Naive thymus-derived CD4-positive, alpha-beta T cell (primary cell): ENCODE measurements at places on chromosomes 3 and 15. TPM values are rescaled to one million over a fixed set of nuclear protein-coding genes. Genes with fewer than 3 reads are reported as not detected.
A peak's percentile ranks its signal among the peaks of the same experiment; 100 is the strongest.

DAPK2 gene
- not detected for total RNA-seq

ZNF609 gene
- 89.1 TPM for total RNA-seq

TICRR gene
- total RNA-seq: 14.5 and 15.5 TPM in 2 replicates

CEP97 gene
- 19.8 and 21.7 TPM in 2 replicates for total RNA-seq

CCR9 gene
- 0.61 TPM for total RNA-seq

CD200R1L gene
- total RNA-seq: not detected

MOBP gene
- not detected for total RNA-seq

NDUFB4 gene
- total RNA-seq: 76.2 TPM

FAM227B gene
- 16.5 TPM for total RNA-seq

OR5K2 gene
- not detected for total RNA-seq

GOLGA8J gene
- 0.38 TPM for total RNA-seq

PLSCR5 gene
- not detected for total RNA-seq

DNA sequence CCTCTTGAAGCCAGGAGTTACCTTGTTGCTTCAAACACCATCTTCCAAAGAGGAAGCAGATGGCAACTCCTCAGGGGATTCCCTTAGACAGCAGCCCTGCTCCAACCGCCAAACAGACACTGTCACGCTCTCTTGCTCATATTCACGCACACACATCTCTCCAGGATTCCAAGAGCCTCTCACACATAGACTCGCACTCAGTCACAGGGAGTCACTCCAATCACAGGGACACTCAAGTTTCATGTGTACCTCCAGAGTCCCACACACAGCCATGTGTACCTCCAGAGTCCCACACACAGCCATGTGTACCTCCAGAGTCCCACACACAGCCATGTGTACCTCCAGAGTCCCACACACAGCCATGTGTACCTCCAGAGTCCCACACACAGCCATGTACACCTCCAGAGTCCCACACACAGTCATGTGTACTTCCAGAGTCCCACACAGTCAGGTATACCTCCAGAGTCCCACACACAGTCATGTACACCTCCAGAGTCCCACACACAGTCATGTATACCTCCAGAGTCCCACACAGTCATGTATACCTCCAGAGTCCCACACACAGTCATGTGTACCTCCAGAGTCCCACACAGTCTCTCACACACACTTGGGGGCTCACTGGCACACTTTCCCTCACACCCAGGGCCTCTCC, 6.1 kb downstream of the VWA5B2 start:
- no peak for DNase-seq

GRCh38 chr3:24185738-24186384, 240.8 kb downstream of the NR1D2 start:
- DNase-seq: no peak

DNA sequence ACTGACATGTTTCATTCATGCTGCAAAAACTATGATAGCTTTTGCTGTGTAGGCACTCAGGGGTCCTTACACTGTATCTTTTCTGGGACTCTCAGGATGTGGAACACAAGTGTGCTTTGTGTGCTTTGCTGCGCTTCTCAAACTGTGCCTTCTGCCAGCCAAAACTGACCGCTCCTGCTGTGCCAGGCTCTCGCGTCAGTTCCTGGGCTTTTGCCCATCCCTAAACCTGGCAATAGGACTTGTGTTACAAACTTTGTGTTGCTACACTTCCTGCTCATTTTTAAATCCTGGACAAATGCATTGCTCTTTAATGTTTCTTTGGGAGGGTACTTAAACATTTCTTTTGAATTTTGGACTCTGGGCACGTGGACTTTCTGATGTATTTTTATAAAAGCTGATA, 60.3 kb downstream of the DIPK2A start:
- DNase-seq: no peak

DNA sequence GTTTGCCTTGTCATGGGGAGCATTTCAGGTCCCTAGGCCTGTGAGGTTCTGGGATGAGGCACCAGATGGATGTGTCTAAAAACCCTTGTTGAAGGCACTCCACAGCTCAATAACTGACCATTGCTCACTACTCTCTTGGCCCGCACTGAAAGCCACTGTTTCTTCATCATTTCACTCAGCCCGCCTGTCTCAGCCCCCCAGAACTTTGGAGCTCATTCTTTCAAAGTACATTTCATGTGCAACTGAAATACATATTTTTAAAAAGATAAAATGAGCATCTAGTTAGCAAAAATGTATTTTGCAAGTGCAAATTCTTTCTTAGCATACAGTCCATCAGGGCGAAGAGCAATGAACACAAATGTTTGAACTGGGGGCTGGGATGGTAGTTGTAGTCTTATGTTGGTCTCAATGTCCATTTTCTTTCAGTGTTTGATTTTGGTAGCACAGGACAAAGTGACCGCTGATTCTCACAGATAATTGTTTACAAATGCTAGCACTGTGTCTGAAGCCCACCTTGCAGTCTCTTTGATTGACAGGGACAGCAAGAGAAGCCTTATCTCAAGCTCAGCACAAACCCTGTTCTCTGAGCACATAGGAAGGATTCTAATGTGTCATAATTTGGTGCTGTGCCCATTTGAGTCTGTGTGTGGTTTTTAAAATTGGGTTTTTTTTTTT, 19.6 kb downstream of the HEMK1 start:
- no peak for DNase-seq

DNA sequence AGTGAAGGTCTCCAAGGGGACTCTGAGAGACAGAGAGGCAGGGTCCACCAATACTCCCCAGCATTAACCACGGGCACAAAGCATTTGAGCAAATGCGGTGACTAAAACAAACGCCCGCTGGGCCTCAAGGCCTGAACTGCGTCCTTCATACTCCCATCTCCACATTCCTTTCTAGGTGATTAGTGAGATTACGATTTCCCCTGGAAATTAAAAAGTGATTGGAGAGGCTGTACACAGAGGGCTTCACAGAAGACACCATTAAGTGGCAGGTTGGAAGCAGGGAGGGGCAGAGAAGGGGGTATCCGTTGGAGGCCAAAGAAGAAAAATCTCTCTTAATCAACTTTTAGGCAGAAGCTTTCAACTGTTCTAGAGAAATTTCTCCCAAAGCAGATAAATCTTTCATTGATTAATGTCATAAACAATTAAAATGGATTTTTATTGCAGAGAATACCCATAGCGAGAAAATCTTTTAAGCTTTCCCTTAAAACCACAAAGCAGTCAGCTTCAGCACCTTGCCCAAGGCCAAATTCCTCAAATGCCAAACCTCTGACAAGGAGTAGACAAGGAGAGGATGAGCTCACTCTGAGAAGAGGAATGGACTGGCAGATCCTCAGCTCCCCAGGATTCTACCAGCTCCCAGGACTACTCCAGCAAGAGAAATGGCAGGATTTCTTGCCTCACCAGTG, 38.2 kb downstream of the MB21D2 start:
- no peak for DNase-seq

DNA sequence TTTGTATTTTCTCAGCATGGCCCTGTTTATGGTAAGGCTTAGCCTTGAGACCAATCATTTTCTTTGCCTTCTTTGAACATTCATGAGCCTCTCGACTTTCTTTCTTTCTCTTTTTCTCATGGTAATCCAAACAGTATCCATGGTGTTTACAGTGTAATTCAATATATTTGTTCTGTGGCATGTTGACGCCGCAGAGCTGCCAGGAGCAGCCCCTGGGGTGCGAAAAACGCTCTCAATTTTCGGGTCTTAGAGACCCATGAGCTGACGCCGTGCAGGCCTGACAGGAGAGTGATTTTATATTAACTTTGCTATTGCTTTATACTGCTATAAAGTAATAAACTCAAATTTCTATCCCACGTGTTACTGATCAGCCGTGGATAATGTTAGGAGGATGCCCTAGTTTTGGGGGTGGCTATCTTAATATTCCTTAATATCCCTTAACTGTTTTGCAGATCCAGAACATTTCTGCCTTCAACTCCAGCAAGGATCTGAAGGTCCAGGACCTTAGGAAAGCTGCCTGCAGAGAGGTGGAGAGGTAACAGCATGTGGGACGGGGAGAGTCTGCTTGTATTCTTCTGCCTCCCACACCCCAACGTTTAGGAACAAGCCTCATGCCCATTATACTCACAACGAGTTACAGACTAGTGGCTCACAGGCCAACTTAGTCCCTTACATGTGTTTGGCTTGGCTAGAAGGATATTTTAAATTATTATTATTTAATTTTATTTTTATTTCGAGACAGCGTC, 29.3 kb upstream of the MYO1E start:
- no peak for DNase-seq

DNA sequence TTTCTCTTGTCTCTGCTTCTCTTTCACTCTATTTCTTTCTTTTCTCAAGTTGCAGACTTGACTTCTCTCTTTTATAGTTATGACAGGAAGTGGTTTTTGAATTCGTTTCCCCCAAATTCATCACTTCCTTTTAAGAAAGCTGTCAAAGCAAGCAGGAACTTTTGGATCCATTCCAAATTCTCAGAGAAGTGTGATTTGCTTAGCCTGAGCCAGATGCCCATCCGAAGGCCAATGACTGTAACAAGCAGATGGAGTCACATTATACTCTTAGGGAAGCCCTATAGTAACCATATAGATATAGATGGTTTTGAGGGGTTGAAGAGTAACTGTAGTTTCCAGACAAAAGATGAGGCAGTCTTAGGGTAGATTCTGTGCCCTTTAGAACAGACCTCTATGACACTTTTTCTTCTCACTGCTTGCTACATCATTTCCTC, 592.0 kb upstream of the KCNMB2 start:
- peak; percentile 43 for DNase-seq

DNA sequence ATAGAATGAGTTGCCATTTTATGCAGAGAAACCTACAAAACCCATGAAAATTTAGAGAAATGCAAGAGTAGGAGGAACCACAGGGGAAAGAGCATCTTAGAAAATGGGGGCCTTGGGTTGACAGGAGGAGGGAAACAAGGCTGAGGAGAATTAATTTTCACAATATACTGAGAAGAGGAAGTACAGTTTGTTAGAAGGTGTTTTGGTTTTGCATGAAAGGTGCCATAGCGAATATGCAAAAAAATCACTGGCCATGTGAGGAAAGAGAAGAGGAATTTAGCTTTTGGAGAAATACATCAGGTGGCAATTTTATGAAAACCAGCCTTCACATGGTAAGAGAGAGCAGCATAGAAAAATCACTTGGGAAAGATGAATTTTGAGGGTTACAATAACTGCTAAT, 413.9 kb upstream of the C2CD4B start:
- no peak for DNase-seq

DNA sequence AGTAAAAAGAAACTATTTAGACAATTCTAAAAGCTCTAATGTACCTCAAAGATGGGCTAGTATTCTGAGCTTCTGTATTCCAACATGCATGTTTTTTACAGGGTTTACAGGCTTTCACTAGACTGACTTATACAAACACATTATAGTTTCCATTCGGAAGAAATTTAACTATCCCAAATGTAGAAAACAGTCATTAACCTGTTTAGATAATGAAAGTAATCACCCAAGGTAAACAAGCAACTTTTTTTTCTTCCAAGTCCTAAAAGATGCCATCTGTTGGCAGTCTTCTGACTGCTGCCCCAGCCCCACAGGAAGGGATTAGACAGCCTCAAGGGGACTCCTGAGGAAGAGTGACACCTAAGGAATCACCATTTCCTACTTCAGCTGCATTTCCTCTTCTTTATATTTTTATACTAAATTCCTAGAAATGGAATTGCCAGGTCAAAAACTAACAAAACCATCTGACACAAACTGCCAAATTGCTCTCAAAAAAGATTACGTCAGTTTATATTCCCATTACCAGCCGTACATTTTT, 25.5 kb downstream of the SIN3A start:
- DNase-seq: no peak

DNA sequence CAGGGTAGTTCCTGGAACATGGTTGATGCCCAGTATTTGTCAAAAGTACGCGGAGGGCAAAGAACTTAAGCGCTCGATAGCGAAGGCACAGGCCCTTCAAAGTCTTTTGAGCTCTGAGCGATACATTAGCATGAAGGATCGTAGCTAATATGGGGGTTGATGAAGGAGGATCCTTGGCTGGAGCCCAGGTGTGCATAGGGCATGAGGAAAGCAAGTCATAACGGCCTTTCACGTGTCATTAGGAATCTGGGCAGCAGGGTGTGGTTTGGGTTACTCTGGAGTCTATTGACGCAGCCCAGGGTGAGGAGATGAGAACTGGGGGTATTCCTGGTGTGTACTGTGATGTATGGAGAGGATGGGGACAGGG, 31.7 kb downstream of the SPINK8 start:
- DNase-seq: no peak

GRCh38 chr3:69091389-69092029, 6.8 kb downstream of the ARL6IP5 start:
- DNase-seq: no peak

DNA sequence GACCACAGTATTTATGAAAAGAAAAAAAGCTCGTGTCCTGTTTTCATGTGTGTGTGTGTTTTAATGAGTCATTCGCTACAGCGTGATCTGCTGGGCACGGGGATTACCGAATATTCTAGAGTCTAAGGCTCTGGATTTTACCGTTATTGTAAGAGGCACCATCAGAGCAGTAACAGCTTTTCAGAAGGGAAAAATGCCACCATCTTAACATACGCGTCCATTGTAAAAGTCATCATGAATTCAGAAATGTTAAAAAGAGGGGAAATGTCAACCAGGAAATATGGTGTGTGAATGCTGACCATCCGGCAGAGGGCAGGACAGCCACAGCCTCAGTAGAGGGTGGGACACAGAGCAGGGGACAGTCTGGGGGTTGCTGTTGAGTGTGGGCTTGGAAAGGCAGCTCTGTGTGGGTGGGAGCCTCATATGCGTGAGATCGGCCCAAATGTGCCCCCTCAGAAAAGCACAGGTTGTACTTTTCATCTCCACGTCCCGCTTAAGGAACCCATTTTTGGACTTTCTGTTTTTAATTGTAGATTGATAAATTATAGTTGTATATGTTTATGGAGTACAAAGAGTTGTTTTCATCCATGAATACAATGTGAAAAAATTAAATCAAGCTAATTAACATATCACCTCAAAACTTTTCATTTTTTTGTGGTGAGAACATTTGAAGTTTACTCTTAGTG, 69.6 kb downstream of the ASB7 start:
- no peak for DNase-seq

DNA sequence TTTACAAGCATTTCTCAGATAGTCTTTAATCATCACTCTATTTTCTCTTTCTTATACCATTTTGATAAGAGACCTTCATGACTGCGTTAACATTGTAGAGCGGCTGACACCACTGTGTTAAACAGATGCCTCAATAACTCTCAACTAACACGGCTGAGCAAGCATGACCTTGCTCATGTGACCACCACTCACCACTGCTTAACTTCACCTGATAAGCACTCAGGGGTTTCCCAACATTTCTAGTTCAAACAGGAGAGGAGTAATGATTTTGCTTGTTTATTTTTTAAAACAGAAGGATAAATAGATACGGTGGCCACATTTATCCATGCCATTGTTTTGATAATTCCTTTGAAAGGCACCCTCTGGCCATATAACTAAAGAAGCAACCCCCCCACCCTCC, 37.7 kb upstream of the TMEM45A start:
- no peak for DNase-seq

GRCh38 chr15:78276064-78276943, 11.9 kb downstream of the DNAJA4 start:
- DNase-seq: no peak

DNA sequence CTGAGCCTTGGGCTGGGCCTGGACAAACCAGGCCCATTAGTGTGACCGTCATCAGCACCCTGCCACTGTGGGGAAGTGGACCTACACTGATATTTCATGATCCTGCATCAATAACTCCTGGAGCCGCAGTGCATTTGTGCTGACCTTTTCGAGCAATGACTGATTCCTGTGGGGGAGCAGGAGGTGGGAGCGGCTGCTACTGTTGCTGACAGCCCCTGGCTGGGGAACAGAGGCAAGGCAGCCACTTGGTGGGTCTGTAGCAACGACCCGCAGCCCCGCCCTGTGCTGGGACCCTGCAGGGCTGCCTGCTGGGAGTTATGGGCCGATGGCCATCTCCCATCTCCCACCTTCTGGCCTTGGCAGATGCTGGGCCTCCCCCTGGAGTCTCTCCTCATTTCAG, 42.1 kb downstream of the CCDC33 start:
- DNase-seq: no peak
